ENCODE measurements at places on chromosomes 12 and 14.

GRCh38 chr12:100493396-100494012, 19.8 kb downstream of the NR1H4 start:
- DNase-seq = no peak

GRCh38 chr12:94648578-94648977, 1.8 kb downstream of the TMCC3 start:
- no peak for DNase-seq

GRCh38 chr12:12474471-12474928, 88.2 kb downstream of the DUSP16 start:
- no peak for DNase-seq

DNA sequence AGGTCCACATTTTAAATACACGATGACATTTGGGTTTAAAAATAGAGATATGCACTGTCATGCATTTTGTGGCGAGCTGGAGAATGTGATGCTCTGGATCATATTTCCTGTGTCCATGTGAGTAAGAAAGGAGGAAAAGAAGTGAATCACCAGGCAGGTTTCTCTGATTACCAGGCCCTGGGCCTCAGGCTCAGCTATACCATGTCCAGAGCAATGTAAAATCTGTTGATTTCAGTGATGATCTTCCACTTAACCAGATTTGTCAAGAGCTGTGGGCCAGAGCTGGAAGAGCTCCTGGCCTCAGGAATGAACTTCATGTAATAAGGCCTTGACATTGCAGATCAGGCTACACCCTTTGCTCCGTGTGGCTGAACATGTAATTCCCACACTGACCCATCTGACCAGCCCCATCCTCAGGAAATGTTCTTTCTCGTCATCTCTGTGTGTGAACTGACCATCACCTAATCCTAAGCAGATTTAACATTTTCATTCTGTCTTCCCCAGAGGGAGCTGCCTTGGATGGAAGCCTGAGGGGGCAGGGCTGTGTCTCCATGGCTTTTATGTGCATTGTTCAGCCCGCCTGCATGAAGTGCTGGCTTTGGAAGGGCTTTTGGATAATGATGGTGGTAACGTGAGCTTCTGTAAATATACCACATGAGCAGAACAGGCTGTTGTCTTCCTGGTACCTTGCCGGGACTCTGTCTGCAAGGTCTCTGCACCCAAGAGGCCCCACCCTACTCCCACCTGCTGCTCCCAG, 54.5 kb downstream of the CRACR2A start:
- no peak for DNase-seq

DNA sequence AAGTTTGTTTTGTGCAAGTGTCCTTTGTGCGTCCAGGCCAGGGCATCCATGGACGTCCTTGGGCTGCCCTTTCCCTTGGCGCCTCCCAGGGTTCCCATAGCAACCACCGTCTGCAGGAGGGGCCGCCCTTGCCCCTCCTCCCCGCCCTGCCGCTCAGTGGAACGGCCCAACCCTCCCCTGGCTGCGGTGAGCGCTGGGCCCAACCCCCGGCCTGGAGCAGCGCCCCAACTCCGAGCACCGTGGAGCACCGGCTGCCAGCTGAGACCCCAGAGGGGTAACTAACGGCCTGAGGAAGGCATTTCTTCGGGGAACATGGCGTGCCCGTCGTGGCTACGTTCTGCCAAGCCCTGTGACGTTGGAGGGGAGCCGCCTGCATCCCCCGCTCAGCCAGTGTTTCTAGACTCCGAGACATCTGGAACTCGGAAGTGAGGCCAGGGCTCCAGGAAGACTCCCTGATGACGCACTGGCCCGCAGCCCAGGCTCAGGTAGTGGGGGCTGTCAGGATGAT, 5.3 kb upstream of the ACACB start:
- DNase-seq = peak; percentile 93

DNA sequence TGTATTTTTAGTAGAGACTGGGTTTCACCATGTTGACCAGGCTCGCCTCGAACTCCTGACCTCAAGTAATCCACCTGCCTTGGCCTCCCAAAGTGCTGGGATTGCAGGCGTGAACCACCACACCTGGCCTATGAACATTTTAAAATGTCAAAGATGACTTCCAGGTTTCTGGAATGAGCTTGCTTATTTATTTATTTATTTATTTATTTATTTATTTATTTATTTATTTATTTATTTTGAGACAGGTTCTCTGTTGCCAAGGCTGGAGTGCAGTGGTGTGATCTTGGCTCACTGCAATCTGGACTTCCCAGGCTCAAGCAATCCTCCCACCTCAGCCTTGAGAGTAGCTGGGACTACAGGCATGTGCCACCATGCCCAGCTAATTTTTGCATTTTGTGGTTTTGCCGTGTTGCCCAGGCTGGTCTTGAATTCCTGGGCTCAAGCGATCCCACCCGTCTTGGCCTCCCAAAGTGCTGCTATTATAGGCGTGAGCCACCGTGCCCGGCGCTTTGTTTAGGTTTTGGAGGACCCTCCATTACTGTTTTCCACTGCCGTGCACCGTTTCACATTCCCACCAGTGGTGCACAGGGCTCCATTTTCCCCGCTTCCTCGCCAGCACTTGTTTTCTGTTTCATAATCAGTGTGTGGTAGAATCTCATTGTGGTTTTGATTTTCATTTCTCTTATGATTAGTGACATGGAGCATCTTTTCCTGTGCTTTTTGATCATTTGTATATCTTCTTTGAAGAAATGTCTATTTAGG, 6.4 kb upstream of the CFAP251 start:
- DNase-seq = no peak

- DNase-seq = no peak
Measured at GRCh38 chr14:95895720-95896119, 19.1 kb downstream of the TUNAR start.

DNA sequence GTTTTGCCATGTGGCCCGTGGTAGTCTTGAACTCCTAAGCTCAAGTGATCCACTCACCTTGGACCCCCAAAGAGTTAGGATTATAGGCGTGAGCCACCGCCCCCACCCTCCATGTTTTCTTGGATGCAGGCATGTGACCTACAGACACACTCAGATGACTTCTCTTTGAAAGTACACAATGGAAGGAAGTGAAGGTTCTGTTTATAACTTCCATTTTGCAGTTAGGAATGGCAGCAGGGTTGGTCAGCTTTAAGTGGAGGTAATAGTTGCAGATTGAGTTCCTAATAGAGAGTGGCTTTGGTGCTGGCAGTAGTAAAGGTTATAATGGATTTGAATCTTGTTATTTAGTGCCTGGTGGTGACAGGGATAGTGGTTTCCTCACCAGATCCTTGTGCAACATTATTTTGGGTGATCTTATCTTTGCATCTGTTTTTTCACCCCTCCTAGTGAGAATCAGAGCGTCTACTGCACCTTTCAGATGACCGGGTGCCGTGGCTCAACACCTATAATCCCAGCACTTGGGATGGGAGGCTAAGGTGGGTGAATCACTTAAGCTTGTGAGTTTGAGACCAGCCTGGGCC, 15.3 kb downstream of the LARP4 start:
- DNase-seq = no peak

DNA sequence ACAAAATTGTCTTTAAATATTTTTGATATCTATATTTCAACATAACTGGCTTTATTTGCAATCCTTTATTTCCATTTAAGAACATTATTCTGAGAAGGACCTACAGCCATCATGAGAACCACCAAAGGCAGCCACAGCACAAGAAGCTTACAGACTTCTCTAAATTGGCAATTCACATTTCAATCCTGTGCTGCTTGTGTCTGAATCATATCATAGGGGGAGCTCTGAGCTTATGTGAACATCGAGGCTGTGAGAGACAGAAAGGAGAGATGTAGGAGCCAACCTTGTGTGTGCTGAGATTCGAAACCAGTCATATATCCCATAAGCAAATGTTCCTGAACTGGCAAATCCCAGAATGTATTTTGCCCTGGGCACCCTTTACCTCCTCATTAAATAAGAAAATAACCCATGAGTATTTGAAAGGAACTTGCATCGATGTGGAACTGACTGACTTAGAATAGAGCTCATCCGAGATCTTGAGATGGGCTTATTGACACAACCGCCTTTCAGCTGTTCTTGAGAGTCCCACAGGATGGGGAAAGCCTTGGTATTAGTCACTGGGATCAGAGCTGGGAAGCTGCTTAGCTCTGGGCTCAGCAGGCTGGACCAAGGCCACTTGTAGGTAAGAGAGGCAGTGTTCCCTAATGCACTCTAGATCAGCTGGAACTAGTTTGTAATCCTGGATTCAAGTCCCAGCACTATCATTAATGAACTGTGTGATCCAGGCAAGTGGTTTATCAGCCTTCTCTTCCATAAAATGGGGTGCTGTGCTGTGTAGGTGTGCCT, 329.8 kb downstream of the CACNA1C start:
- DNase-seq = no peak

- DNase-seq = no peak
Measured at GRCh38 chr14:23568600-23569331, 1.2 kb upstream of the AP1G2 start.

- no peak for DNase-seq
Measured at GRCh38 chr12:48022180-48022521, 17.9 kb upstream of the COL2A1 start.

DNA sequence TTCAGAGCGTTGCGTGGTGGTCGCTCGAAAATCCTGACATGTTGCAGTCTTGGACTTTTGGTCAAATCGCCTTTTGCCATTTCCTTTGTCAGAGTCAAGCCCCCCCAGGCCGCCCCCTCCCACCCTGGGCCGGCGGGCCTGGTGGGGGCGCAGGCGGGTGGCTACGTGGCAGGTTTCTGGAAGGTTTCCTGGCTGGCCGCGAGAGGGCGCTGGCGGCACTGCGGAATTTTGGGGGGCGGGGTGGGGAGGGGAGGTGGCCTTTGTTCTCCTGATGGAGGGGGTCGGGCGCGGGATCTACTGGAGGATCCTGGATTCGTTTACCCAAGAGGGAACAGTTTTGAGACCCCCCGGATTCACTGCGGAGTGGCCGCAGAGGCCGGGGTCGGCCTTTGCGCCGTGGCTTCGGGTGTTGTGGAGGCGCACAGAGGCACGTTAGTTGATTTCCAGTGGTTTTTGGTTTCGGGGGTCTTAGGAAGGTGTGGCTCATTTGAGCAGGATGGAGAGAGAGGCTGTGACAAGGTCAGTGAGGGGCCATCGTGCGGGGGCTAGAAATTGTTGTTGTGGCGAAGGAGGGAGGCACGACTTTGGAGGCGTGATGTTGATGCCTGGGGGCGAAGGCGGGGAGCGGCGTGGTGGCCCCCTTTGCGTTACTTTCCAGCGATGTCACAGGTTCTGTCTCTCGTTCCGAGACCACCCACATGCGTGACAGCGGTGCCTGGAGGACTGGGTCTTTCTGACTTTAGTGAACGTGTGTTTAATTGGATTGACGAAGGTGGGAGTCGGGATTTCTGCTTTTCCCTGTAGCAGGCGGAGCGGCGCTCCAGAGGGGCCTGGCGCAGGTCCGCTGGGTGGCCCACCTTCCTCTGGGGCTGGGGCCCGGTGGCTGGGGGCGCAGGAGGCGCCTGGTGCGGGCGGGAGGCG, 1.4 kb downstream of the MEG3 start:
- DNase-seq = no peak

DNA sequence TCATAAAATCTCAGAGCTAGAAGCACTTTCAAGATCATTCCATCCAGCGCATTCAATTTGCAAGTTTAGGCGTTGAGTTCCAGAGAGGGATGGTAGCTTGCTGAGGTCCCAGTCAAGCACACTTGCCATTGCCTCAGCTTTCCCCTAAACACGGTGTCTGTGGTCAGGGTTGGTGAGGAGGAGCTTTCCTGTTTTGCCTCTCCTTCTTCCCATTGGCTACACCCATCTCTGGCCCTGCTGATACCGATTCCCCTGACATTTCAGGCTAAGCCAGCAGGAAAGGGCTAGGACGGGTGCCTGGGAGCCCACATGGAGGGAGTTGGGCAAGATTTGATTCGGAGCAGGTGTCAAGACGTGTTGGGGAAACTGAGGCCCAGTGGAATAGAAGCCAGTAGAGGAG, 9.1 kb downstream of the NFATC4 start:
- DNase-seq = no peak

- DNase-seq = no peak
Measured at GRCh38 chr14:47276931-47277330, 398.5 kb downstream of the MDGA2 start.

- no peak for DNase-seq
Measured at GRCh38 chr12:68154779-68155178, 4.8 kb downstream of the IFNG start.

GRCh38 chr14:51547260-51547659, 104.5 kb upstream of the FRMD6 start:
- DNase-seq = no peak

DNA sequence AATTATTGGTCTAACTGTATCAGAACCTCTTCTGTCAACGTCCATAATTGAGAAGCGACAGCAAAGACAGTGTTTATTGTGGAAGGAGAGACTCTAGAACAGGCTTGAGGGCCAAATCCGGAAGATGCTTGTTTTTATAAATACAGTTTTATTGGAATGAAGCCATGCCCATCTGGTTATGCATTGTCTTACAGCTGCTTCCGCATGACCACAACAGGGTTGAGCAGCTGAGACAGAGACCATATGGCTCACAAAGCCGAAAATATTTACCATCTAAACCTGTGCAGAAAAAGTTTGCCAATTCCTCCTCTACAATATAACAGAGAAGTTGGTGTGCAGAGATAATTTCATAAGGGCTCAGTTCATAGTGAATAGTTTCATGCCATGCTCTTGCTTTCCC, 24.5 kb downstream of the PRKAB1 start:
- DNase-seq = no peak

- no peak for DNase-seq
Measured at GRCh38 chr12:118373616-118374015, 909 bp upstream of the TAOK3 start.

DNA sequence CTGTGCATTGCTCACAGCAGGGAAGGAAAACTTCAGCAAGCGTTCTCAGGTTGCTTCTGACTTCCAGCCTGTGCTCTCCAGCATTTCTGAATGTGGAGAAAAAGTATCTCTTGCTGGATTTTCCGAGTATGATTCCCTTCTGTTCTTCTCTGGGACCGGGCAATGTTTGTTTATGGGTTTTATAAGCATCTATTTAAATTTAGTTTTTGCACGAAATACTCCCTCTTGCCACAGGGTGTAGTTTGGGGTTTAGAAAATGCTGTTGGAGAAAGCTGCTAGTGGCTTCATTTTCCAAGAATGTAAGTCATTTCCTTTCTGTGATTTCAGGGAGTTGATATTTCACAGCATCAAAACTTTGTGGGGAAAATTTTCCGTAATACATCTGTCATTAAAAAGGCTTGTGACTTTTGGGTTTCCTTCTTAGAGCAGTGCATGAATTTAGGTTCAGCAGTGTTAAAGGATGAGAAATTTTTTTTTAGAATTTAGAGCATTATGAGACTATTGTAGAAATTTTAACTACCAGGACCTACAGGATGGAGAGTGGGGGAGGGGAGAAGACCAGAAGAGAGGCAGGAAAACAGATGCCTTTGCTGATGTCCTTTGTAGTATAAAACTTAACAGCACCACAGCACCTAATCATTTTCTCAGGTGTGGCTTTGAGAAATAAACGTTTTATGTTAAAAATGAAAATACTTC, 1.5 kb downstream of the FRMD6 start:
- no peak for DNase-seq

Data from vagina (tissue), 2 donors.